Activated naive CD4-positive, alpha-beta T cell (primary cell): ENCODE measurements at places on chromosomes 1 and 21.

- no peak for DNase-seq
These were observed 10.9 kb downstream of the AKNAD1 start for GRCh38 chr1:108845991-108846390.

- DNase-seq: no peak
These were observed 10.0 kb upstream of the IL19 start for GRCh38 chr1:206760590-206760989.

GRCh38 chr1:153749408-153750005, 21.7 kb downstream of the INTS3 start:
- peak; percentile 55 for DNase-seq

GRCh38 chr1:60547821-60548220, 474.3 kb upstream of the C1orf87 start:
- no peak for DNase-seq

- no peak for DNase-seq
These were observed 140.9 kb downstream of the RHOU start for GRCh38 chr1:228876187-228876586.

- no peak for DNase-seq
These were observed 184.0 kb downstream of the MIS18A start for GRCh38 chr21:32094804-32095203.

GRCh38 chr1:226697151-226697928, 41.7 kb downstream of the ITPKB start:
- DNase-seq: no peak

GRCh38 chr21:45974073-45975019, 7.2 kb upstream of the COL6A1 start:
- no peak for DNase-seq

DNA sequence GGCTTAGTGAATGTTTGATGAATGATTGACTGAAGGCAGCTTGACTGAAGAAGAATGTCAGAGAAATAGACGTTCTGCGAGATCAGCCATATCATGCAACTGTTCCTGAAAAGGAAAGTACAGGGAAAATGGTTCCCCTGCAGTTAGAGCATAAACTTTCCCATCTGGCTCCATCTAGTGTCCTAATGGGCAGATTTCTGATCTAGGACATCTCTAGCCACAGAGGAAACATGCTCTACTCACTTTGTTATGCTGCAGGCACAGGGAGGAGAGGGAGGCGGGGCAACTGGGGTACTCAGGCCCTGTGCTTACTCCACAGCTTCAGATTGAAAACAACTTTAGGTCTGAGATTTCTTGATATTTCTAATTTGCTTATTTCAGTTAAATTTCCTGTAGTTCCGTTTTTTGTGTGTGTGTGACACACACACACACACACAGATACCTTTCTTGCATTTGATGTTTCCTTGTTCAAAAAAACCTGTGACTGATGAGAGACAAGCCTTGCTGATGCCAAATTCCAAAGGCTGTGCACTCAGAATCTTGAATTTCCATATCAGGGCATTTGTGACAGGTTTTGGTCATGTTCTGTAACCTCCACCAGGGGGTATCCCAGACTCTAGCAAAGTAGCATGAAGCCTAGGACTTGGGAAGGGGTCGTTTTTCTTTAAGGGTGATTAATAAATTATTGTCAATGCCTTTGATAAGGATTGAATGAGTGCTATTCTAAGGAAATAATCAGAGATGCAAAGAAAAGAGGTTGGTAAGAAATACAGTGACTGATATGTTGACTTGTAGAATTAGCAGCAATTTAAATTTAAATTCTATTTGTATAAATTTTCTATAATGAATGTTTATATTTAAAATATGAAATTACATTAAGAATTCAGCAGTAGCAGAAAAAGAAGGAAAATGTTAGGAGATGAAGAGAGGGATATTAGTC, 139.7 kb upstream of the BEND5 start:
- DNase-seq: no peak
